Osteocyte (in vitro differentiated cells): ENCODE measurements at places on chromosomes 3 and 15. TPM values are rescaled to one million over a fixed set of nuclear protein-coding genes. Genes with fewer than 3 reads are reported as not detected.

The MYZAP gene
- 1.4 and 1.5 TPM in 2 replicates for total RNA-seq

The SEMA6D gene
- total RNA-seq = 11.9 and 12.1 TPM in 2 replicates

The UMPS gene
- 23.5 and 32.1 TPM in 2 replicates for total RNA-seq

The SCN11A gene
- total RNA-seq = 0.08 and 0.18 TPM in 2 replicates

The DAPK2 gene
- 17.6 and 17.7 TPM in 2 replicates for total RNA-seq

The LRRC31 gene
- total RNA-seq = not detected in 2 replicates

The CCR8 gene
- not detected in 2 replicates for total RNA-seq

The ITPR1 gene
- 26.3 and 34.3 TPM in 2 replicates for total RNA-seq

The NAALADL2 gene
- 15.3 and 16.1 TPM in 2 replicates for total RNA-seq

The MYL3 gene
- total RNA-seq = 1.6 and 3.0 TPM in 2 replicates

The CYP8B1 gene
- total RNA-seq = not detected in 2 replicates

The KLHL25 gene
- 3.6 and 3.9 TPM in 2 replicates for total RNA-seq

The PPP1R14D gene
- total RNA-seq = not detected in 2 replicates

The C3orf20 gene
- total RNA-seq = not detected in 2 replicates

The GUCA1C gene
- total RNA-seq = not detected in 2 replicates

The GOLGA8A gene
- total RNA-seq = 107 and 121 TPM in 2 replicates

The NPAP1 gene
- not detected in 2 replicates for total RNA-seq

The ATP13A4 gene
- total RNA-seq = 0.27 TPM in 1 of 2 replicates, not detected in the other

The PLCB2 gene
- 0.40 and 1.2 TPM in 2 replicates for total RNA-seq

The GOLGA8S gene
- 0.30 and 0.44 TPM in 2 replicates for total RNA-seq

The FRMD5 gene
- total RNA-seq = not detected in 2 replicates

The CFAP92 gene
- total RNA-seq = 0.18 TPM in 1 of 2 replicates, not detected in the other
